HT1080 (cell line): ENCODE measurements at places on chromosomes 7 and 10. TPM values are rescaled to one million over a fixed set of nuclear protein-coding genes. Genes with fewer than 3 reads are reported as not detected.

PDE6C gene
- not detected in 2 replicates for total RNA-seq

PRSS2 gene
- not detected in 2 replicates for total RNA-seq

DNA sequence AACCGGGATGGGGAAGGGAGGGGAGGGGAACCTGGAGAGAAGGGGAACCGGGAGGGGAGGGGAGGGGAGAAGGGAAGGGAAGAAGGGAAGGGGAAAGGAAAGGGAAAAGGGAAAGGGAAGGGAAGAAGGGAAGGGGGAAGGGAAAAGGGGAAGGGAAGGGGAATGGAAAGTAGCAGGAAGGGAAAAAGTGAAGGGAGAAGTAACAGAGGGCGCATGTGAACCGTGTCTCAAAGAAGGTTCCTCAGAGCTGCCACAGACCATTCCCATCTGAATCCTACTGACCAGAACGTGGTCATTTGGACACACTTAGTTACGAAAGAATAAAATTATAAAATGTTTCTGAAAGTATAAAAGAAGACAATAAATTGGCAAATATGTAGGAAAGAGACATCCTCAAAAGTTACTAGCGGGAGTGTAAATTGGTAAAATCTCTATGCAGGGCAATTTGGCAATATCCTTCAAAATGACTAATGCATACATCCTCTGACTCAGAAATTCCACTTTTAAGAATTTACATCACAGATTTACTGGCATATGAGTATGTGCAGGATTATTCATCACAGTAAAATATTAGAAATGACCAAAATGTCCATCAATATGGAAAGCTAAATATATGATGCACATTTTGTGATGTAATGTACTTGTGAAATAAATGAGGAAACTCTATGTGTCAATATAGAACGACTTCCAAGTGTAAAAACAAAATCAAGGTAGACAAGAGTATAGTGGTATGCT, 12.9 kb downstream of the C10orf67 start:
- DNase-seq = peak; percentile 82

- DNase-seq = no peak
Observed at GRCh38 chr7:33731912-33732311, 173.4 kb upstream of the BMPER start.

GRCh38 chr7:143954135-143954534, 509 bp upstream of the OR2F1 start:
- no peak for DNase-seq

DNA sequence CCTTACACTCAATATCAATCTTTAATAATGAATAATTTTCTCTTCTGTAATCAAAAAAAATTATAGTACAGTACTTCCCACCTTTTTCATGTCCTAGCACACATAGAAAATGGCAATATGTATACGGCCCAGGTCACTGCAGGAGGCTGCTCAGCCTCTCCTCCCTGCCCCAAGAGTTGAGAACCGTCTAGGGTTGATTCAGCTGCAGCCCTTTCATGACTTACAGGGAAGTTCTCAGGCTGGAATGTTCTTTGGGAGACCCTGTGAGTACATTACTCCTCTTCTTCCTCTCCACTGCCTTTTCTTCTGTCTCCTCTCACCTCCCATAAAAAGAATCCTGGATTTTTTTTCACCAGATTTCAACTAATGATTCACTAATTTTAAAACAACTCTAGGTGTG, 180.0 kb downstream of the HDAC9 start:
- no peak for DNase-seq
